ENCODE measurements at places on chromosomes 2 and 18. TPM values are rescaled to one million over a fixed set of nuclear protein-coding genes. Genes with fewer than 3 reads are reported as not detected.

Gene SYT4
- not detected for polyA plus RNA-seq

Gene NPHP1
- polyA plus RNA-seq, result 0.51 TPM

Gene TFPI
- polyA plus RNA-seq, result not detected

- no peak for DNase-seq
Measured at GRCh38 chr2:152559008-152559407, 158.3 kb downstream of the PRPF40A start.

DNA sequence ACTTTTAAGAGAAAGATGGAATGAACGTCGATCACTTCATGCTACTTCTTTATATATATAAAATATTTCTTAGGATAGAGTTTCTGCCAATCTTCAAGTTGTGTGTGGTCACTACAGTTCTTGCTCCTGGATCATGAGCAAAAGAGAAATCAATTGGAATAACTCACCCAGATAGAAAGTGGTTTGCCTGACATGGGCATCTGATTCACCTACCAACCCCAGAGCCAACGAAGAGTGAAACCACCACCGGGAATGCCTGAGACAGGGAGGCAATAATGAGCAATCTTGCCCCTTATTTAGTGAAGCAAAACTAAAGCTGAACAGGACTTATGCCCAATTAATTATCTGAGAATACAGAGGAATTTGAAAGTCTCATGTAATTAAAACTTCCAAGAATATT, 250.2 kb upstream of the REG3G start:
- no peak for DNase-seq

DNA sequence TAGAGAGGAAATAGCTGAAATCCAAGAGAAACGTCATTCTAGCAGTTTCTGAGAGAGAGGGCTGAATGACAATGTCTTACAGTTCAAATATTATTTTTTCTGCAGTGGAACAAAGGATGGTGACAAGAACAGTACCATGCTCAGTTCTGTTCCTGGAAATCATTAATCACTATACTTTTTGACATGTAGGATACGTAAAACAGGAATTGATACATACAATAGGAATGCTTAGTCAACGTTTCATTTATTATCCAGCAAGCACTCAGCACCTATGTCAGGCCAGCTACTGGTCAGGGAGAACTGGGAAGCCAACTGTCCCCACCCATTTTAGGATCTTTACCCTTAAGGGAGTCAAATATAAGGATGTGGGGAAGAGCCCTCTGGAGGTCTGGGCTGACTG, 114.7 kb downstream of the DHRS9 start:
- no peak for DNase-seq

DNA sequence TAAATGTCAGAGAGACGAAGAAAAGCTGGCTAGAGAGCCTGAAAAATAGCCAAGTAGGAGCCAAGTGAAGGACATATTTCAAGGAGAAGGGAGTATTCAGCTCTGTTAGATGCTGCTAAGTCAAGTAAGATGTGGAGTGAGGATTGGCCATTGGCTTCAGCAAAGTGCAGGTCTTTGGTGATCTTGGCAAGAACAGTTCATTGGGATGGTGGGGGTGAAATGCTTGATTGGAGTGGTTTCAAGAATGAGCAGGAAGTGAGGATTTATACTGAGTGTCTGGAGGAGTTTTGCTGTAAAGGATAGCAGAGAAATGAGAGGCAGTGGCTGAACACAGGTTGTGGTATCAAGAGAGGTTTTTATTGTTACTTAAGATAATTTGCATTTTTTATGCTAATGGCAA, 139.7 kb downstream of the PRPF40A start:
- no peak for DNase-seq

- no peak for DNase-seq
Measured at GRCh38 chr2:150812664-150813367, 325.3 kb upstream of the RND3 start.

DNA sequence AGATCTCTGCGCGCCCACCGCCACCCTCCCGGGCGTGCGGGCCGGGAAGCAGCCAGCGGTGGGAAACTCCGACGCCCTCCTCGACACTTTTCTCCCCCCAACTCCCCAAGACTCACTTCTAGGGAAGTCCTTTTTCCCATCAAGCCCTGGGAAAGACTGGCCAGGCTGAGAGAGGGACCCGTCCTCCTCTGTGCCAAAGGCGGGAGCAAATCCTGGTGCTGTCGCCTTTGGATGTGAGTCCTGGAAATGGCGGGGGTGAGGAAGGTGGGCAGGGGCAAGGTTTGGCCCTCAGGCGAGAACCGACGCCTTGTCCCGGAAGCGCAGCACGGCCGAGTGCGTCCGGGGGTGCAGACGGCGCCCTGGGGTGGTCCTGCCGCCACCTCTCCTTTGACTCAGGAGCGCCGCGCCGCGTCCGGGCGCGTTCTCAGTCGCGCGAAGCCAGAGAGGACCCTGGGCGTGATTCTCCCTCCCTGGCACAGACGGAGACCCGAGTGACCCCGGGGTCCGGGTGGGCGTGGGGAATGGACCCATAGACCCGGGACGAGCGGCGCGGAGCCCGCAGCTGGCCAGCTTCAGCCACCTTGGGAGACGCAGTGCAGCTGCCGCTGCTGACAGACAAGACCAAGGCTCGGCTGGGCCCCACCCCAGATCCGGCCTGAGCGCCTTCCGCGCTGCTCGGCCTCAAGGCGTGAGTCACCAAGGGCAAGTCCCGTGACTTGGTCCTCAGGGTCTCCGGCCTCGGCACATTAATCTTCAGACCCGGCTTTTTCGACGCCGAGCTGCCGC, 3.5 kb upstream of the LBX2 start:
- peak; percentile 93 for DNase-seq

DNA sequence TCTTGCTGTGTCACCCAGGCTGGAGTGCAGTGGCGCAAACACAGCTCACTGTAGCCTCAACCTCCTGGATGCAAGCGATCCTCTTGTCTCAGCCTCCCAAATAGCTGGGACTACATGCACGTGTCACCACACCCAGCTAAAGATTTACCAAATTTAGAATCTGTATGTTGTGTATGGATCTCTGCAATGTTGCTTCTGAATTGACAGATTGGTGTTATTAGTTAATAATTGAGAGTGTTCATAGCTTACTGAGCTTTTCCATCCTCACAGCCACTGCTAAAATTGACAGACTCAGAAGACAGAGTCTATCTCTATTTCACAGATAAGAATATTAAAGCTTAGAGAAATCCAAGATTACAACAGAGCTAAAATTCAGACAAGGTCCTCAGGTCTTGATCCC, 4.3 kb upstream of the NBAS start:
- DNase-seq, result no peak

DNA sequence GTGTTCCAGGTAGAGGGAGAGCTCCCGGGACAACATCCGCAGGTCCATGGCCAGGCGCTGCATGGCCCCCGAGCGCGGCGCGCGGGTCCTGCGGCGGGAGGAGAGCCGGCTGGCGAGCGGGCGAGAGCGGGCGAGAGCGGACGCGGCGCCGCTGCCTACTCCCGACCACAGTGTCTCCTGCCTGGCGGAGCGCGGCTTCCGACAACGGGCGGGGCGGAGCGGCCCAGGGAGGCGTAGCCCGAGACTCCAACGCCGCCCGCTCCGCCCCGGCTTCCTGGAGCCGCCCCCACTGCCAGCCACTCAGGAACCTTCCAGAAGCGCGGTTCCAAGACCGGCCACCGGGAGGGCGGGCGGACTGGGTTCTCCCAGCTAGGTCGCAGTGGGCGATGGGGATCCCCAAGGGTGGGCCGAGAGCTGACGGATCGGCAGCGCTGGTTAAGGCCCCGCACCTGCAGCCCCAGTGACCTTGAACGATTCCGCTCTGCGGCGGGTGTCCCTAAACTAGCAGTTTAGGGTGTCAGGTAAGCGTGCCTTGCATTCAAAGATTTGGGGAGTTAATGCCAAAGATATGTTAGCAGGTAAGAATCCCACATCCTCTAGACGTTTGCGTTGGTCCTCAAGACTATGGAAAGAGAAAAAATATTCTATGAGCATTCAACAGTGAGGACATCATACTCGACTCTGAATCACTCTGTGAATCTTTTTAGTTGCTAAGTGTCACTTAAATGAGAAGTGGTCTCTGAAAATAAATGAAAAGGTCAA, at the start of gene ABHD3:
ABHD3 (minus strand) TSS at position 172 of the 762 bp plus-strand sequence; CDS start at position 63, 109 bp downstream.
- DNase-seq, result peak; percentile 87

- DNase-seq, result no peak
Measured at GRCh38 chr2:144999071-144999875, 479.4 kb upstream of the ZEB2 start.
